ENCODE measurements at places on chromosomes 3 and 15.
A peak's percentile ranks its signal among the peaks of the same experiment; 100 is the strongest.

DNA sequence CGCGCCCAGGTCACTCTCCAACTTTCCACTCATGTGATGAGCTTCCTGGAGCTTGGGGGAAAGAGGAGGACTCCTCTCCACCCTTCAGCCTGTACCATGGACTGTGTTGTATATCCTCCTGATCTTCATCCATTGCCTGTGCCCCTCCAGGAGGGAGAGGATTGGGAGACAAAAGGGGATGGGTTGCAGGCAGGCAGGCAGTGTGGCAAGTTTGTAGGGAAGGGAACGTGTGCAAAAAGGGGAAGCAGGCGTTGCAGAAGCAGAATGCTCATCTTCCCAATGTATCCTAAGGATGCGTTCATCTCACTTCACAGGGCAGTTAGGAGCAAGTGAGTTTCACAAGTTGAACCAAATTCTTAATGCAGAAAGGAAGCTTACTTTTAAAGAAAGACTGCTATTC lies 28.1 kb upstream of the GHSR start:
- DNase-seq, result no peak

GRCh38 chr15:50229336-50229735 lies 36.2 kb downstream of the HDC start:
- DNase-seq, result no peak

DNA sequence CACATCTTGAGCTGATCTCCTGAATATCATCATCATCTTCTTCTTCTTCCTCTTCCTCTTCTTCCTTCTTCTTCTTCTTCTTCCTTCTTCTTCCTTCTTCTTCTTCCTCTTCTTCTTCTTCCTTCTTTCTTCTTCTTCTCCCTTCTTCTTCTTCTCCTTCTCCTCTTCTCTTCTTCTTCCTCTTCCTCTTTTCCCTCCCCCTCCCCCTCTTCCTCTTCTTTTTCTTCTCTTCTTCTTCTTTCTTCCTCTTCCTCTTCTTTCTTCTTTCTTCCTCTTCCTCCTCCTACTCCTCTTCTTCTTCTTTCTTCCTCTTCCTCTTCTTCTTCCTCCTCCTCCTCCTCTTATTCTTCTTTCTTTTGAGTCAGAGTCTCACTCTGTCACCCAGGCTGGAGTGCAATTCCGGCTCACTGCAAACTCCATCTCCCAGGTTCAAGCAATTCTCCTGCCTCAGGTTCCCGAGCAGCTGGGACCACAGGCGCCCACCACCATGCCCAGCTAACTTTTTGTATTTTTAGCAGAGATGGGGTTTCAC lies 197.9 kb upstream of the NANOGP8 start:
- DNase-seq, result no peak

- no peak for DNase-seq
Measured at GRCh38 chr3:144121661-144122060, 150.0 kb downstream of the DIPK2A start.

GRCh38 chr3:39133822-39134221 lies 19.6 kb downstream of the CSRNP1 start:
- DNase-seq, result no peak

DNA sequence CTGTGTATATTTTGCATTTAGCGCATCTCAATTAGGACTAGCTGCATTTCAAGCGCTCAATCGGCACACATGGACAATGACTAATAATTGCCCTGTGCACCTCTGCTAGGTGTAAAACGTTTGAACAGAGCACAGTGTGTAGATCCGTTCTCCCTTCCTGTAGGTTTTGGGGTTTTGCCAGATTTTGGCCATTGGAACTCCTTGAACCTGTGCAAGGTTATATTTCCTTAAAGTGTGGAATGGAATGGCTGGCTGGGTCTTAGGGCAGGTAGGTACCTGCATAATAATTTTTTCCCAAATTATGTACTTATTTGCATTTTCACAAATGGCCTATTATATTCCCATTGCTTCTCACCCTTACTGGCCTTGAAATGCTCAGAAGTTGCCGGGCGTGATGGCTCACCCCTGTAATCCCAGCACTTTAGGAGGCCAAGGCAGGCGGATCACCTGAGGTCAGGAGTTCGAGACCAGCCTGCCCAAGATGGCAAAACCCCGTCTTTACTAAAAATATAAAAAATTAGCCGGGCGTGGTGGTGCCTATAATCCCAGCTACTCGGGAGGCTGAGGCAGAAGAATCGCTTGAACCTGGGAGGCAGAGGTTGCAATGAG lies 777 bp downstream of the RNU5B-1 start:
- no peak for DNase-seq

DNA sequence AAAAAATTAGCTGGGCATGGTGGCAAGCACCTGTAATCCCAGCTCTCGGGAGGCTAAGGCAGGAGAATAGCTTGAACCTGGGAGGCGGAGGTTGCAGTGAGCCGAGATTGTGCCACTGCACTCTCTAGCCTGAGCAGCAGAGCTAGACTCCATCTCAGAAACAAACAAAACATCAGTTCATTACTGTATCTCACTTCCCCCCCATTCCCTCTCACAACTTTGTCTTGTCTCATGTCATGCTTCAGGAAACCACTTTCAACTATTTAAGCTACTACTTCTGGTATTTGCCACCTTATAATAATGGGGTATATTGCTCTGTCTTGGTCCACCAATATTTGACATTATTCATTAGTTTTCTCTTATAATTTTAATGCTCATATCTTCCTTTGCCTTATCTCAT lies 26.2 kb downstream of the PIK3CA start:
- no peak for DNase-seq

GRCh38 chr3:126677862-126678503 lies 23.1 kb upstream of the TXNRD3 start:
- DNase-seq, result no peak

- no peak for DNase-seq
Measured at GRCh38 chr15:100597862-100598261, 4.1 kb downstream of the LINS1 start.

DNA sequence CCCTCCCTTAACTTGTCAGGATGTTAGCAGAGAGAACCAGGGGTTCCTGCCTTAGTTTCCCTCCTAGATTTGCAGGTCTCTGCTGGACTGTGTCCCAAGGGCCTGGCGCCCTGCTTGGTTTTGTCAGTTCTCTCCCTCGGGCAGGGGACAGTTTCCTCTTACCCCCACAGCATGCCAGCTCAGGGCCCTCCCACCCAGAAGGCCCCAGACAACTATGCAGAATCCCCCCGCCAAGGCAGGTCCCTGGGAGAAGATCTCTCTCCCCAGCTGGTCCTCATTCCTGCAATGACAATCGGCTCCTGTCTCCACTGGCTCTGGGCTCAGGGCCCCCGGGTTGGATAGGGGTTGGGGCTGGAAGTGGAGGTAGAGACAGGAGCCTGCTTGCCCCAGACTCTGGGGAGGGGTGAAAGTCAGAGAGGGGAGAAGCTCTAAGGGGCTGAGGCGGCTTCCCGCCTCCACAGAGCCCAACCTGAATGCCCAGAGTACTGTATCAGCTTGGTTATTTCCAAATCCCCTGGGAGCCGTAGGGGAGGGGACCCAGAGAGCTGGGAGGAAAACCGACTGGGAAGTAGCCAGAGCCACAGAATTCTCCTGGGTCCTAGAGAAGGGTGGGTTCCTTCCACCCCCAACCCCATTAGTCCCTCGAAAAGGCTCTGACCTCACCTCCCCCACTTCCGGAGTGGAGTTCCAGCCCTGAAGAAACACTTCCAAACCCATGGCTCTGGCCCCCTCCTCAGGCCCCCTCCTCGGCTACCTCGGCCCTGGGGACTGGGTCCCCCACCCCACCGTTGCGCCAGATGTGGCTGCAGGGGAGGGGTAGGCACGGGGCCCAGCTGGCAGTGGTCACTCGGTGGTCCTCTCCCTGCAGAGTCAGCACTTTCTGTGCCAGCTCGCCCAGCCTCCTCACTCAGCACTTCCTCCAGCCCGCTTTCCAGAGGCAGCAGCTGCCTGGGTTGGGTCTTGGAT lies 3.8 kb upstream of the LOXL1 start:
- DNase-seq, result peak; percentile 65

- DNase-seq, result no peak
Measured at GRCh38 chr3:190193210-190193609, 72.5 kb upstream of the P3H2 start.

GRCh38 chr15:69498282-69498681 lies 45.7 kb downstream of the RPLP1 start:
- no peak for DNase-seq

GRCh38 chr15:101381671-101382212 lies 86.7 kb upstream of the SNRPA1 start:
- DNase-seq, result no peak

DNA sequence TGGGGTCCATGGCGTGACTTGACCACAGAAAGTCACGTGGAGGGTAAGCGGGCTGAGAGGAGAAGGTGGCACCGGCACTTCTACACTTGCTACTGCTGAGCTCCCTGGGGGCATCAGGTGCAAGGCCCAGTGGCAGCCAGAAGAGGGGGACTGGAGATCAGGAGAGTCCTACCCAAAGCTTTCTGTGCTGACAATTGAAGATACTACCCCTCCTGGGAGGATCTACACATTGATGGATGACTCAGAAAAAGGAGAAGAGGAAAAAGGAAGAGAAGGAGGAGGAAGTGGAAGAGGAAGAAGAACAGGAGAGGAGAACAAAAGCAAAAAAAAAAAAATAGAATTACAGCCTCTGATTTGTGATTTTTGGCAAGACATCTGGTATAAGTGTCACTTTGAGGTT lies 41.2 kb downstream of the MYO5C start:
- no peak for DNase-seq

GRCh38 chr3:73498764-73499622 lies 125.7 kb downstream of the PDZRN3 start:
- DNase-seq, result no peak

GRCh38 chr3:160009525-160009924 lies 20.9 kb downstream of the IL12A start:
- DNase-seq, result no peak

- peak; percentile 83 for DNase-seq
Measured at GRCh38 chr15:42059661-42060476, 34.5 kb downstream of the PLA2G4D start.

DNA sequence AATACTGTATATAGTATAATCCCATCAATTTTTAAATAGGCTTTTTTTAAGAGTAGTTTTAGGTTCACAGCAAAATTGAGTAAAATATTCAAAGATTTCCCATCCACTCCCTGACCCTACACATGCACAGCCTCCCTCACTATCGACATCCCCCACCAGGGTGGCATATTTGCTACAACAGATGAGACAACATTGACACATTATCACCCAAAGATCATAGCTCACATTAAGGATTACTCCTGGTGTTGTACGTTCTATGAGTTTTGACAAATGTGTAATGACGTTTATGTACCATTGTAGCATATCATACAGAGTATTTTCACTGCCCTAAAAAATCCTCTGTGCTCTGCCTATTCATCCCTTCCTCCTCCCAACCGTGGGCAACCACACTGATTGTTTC lies 39.3 kb downstream of the LHFPL4 start:
- no peak for DNase-seq

DNA sequence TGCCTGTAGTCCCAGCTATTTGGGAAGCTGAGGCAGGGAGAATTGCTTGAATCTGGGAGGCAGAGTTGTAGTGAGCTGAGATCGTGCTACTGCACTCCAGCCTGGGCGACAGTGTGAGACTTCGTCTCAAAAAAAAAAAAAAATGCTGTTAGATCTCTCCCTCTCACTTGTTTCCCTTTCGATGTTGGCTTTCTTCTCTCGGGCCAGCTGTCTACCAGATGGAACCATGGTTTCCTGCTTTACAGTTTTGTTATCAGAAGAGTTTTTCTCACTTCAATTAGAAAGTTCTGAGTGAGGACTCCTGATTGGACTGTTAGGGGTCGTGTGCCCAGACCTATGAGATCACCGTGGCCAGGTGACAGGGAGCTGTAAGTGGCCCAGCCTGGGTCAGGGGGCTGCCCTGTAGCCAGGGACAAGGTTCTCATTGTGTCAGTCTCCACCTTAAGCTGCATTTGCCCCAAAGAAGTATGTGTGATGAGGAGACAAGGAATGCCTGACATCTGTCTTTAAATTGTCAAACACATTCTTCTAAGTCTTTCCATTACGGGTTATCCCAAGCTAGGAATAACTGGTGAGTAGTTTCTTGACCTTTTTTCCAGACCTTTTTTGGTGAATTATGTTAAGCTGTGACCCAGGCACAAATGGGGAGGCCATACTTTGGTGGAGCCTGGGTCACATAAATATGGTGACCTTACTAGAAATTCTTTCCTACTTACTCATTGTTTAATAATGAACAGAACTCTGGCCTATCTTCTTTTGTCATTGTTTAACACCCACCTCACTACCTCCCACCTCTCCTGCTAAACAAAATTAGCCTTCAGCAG lies 25.2 kb downstream of the SNAPC5 start:
- no peak for DNase-seq

GRCh38 chr3:13512451-13512850 lies 32.3 kb downstream of the HDAC11 start:
- no peak for DNase-seq

GRCh38 chr3:171213178-171213577 lies 186.7 kb upstream of the SLC2A2 start:
- DNase-seq, result no peak

GRCh38 chr15:59171067-59171397 lies 35.6 kb upstream of the LDHAL6B start:
- DNase-seq, result no peak

- no peak for DNase-seq
Measured at GRCh38 chr15:73575636-73576247, 57.4 kb downstream of the NPTN start.

DNA sequence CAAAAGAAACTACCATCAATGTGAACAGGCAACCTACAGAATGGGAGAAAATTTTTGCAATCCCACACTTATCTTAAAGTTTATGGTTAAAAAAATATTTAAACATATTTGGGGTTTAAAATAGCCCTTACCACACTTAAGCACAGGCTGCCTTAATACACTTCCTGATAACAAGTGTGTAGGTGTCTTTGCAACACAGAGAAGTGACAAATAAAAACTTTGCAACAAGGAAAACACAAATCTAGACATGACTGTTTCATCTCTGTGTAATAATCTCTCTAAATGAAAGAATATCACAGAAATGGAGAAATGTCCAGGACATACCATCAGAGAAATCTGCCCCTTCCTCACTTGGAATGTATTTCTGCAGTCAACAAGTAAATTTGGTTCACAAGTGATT lies 464.1 kb upstream of the ARHGEF26 start:
- DNase-seq, result no peak

- no peak for DNase-seq
Measured at GRCh38 chr3:85691196-85691595, 732.4 kb downstream of the CADM2 start.

DNA sequence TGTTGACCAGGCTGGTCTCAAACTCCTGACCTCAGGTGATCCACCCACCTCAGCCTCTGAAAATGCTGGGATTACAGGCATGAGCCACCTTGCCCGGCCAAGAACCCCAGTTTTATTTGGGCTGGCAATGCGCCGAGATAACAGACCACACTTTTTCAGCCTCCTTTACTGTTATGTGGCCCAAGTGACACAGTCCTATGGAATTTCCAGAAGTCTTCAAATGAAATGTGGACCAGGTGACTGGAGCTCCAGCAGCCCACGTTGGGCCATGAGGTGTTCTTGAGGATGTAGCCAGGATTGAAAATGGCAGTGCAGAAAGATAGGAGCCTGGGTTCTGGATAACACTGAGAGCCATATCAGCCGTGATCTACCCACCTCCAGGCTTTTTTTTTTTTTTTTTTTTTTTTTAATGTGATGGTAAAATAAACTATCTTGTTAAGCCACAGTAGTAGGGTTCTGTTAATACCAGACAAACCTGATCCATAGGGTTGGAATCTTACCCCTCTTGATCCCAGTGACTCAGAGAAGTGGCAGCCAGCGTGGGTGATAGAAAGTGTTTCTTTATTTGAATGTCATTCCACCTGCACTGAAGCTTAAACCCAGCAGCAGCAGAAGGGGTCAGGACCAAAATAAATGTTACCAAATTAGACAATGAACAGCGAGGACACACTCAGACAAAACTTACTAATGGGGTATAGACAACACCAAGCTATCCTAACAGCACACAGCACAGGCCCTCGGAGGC lies 55.6 kb downstream of the LHFPL4 start:
- no peak for DNase-seq

GRCh38 chr3:51891242-51892039 lies 11.7 kb downstream of the IQCF1 start:
- DNase-seq, result no peak
